ENCODE measurements at places on chromosomes 2 and 18. TPM values are rescaled to one million over a fixed set of nuclear protein-coding genes. Genes with fewer than 3 reads are reported as not detected.

The USP14 gene
- 52.7 TPM for total RNA-seq

The PLGLB2 gene
- 6.2 TPM for total RNA-seq

The UGT1A3 gene
- total RNA-seq = 2.6 TPM

The ABCG8 gene
- total RNA-seq = not detected

DNA sequence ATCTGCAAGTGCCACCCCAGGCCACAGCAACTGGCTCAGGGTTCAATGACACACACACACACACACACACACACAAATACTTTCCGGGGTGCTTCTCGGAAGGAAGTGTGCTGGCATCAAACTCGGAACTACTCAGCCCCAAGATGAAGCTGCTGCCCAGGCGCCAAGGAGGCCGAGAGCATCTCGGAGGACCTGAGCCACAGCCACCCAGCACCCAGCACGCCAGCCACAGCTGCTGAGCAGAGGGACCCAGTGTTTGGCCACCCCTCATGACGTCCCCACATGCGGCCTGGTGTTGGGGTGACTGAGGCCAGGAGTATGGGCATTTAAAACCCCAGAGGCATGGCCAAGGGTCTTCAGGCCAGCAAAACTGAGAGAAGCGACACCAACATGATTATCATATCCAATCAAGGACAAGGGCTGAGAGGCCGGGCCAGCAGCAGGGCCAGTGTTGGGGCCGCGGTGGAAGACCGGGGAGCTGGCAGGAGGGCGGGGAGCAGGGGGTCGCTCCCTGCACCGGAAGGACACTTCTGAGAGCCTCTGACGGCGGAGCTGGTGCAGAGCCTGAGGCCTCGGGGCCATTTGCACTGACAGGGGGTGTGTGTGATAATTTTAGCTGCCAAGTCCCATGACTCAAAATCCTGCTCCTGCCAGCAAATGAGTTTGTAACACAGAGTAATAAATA, 61.8 kb downstream of the BIN1 start:
- H3K4me1 ChIP-seq = no peaks in the 10 kb centered on the region
- no peak overlapping the region for H3K4me3 ChIP-seq
- H3K27me3 ChIP-seq = no peaks in the 10 kb centered on the region
- no peak for DNase-seq

GRCh38 chr2:161486111-161486510, 70.0 kb downstream of the TBR1 start:
- H3K27ac ChIP-seq = no peak overlapping the region
- no peak overlapping the region for H3K4me3 ChIP-seq
- DNase-seq = no peak
- no peaks in the 10 kb centered on the region for H3K27me3 ChIP-seq
- H3K36me3 ChIP-seq = no peaks in the 10 kb centered on the region
- H3K4me1 ChIP-seq = no peaks in the 10 kb centered on the region

GRCh38 chr18:72672364-72673184, 128.4 kb upstream of the CBLN2 start:
- H3K27ac ChIP-seq = no peak overlapping the region
- no peaks in the 10 kb centered on the region for H3K36me3 ChIP-seq
- DNase-seq = no peak
- H3K4me3 ChIP-seq = no peak overlapping the region
- H3K4me1 ChIP-seq = no peaks in the 10 kb centered on the region

GRCh38 chr2:32258242-32258641, 6.4 kb downstream of the NLRC4 start:
- H3K4me3 ChIP-seq = no peak overlapping the region
- H3K4me1 ChIP-seq = no peaks in the 10 kb centered on the region
- H3K27me3 ChIP-seq = no peaks in the 10 kb centered on the region
- DNase-seq = no peak

GRCh38 chr2:5285872-5286769, 406.1 kb upstream of the SOX11 start:
- H3K4me3 ChIP-seq = no peak overlapping the region
- DNase-seq = no peak

DNA sequence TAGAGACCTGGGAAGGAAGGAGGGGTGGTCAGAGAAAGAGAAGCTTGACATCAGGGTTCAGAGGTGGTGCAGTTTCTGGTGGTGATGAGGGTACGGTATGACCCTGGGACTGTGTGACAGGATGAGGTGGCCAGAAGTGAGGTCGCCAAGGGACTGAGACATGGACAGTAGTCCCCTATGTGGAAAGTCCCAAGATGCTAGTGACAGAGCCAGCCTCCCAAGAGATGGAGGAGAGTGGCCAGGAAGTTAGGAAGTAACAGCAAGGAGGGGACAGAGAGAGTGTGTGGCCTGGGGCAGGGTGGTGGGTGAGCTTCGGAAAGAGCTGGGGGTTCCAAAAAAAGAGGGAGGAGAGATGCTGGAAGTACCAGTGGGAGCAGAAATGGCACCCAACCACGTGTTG, 66.0 kb downstream of the SMAD7 start:
- no peak overlapping the region for H3K4me3 ChIP-seq
- no peak overlapping the region for H3K27ac ChIP-seq
- H3K27me3 ChIP-seq = no peaks in the 10 kb centered on the region
- no peaks in the 10 kb centered on the region for H3K36me3 ChIP-seq
- H3K4me1 ChIP-seq = peaks cover 7% of the 10 kb centered on the region

GRCh38 chr2:239226677-239227581, 173.9 kb downstream of the HDAC4 start:
- H3K4me1 ChIP-seq = peaks cover 33% of the 10 kb centered on the region
- no peaks in the 10 kb centered on the region for H3K27me3 ChIP-seq
- no peak overlapping the region for H3K4me3 ChIP-seq
- H3K27ac ChIP-seq = peak overlapping the region; percentile 78
- DNase-seq = no peak

- no peaks in the 10 kb centered on the region for H3K36me3 ChIP-seq
- H3K4me3 ChIP-seq = no peak overlapping the region
- no peak overlapping the region for H3K27ac ChIP-seq
- no peak for DNase-seq
- H3K27me3 ChIP-seq = no peaks in the 10 kb centered on the region
Observed at GRCh38 chr2:216245391-216245975, 126.8 kb downstream of the MARCHF4 start.

GRCh38 chr2:52210611-52211010, 1178.7 kb upstream of the NRXN1 start:
- H3K27me3 ChIP-seq = no peaks in the 10 kb centered on the region
- DNase-seq = no peak
- no peak overlapping the region for H3K4me3 ChIP-seq
- no peaks in the 10 kb centered on the region for H3K36me3 ChIP-seq
- no peak overlapping the region for H3K27ac ChIP-seq

- no peak for DNase-seq
- H3K27ac ChIP-seq = peak overlapping the region; percentile 33
- H3K4me1 ChIP-seq = no peaks in the 10 kb centered on the region
Observed at GRCh38 chr2:196183172-196183473, 11.7 kb upstream of the STK17B start.

- no peak for DNase-seq
- no peak overlapping the region for H3K27ac ChIP-seq
- no peak overlapping the region for H3K4me3 ChIP-seq
- no peaks in the 10 kb centered on the region for H3K27me3 ChIP-seq
- H3K4me1 ChIP-seq = no peaks in the 10 kb centered on the region
Observed at GRCh38 chr2:46692316-46692715, 213.0 kb downstream of the TMEM247 start.

- no peak overlapping the region for H3K4me3 ChIP-seq
- no peaks in the 10 kb centered on the region for H3K36me3 ChIP-seq
- H3K4me1 ChIP-seq = no peaks in the 10 kb centered on the region
- H3K27me3 ChIP-seq = no peaks in the 10 kb centered on the region
- H3K27ac ChIP-seq = no peak overlapping the region
Observed at GRCh38 chr2:7992612-7993602, 688.9 kb upstream of the ID2 start.

DNA sequence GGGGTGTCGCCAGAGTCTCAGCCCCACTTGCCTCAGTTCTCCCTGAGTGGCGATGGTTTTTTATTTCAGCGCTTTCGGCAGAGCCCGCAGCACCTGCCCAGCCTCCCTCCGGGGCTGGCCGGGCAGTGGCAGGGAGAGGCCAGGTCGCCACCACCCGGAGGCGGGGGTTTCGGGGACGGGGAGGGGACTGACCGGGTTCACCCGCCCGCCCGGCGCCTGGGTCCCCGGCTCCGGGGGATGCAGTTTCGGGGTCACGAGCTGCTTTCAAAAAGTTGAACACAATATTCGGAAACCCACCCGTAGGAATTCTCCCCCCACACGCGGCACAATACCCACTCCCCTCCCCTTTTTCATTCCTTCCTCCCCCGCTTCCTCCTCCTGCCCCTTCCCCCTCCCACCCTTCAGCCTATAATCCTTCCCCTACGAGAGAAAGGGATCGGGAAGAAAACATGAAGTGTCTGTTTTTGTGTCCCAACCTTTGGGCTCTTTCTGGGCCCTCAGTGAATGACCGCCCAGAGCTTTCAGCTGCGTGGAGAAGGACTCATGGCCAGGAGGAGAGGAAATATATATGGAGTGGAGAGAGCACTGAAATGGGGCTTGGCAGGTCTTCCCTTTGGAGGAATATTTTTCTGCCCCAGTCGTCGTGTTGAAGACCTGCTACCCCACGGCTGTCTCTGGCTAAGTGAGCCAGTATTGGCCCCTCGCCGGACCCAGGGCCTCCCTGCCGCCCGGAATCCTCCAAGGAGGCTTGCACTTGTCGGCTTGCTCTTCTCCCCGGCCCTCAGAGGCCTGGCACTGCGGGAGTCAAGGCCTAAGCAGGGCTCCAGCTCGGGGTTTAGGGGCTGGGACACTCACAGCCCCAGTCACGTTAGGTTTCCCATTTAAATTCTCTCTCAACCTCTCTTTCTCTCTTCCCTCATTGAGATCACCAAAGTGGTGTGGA, 2.1 kb upstream of the SIX3 start:
- H3K4me3 ChIP-seq = peak overlapping the region; percentile 46
- peaks cover 19% of the 10 kb centered on the region for H3K4me1 ChIP-seq
- peaks cover 100% of the 10 kb centered on the region for H3K27me3 ChIP-seq
- no peak for DNase-seq
- H3K36me3 ChIP-seq = no peaks in the 10 kb centered on the region
